ENCODE measurements at places on chromosomes 13 and 19.
A peak's percentile ranks its signal among the peaks of the same experiment; 100 is the strongest.

- H3K27me3 ChIP-seq, result no peaks in the 10 kb centered on the region
- no peaks in the 10 kb centered on the region for H3K36me3 ChIP-seq
- no peak overlapping the region for H3K4me3 ChIP-seq
- peak overlapping the region; percentile 9 for H3K27ac ChIP-seq
- H3K4me1 ChIP-seq, result peaks cover 12% of the 10 kb centered on the region
- peak; percentile 17 for DNase-seq
These were observed 497.7 kb downstream of the MYO16 start for GRCh38 chr13:109126891-109127641.

DNA sequence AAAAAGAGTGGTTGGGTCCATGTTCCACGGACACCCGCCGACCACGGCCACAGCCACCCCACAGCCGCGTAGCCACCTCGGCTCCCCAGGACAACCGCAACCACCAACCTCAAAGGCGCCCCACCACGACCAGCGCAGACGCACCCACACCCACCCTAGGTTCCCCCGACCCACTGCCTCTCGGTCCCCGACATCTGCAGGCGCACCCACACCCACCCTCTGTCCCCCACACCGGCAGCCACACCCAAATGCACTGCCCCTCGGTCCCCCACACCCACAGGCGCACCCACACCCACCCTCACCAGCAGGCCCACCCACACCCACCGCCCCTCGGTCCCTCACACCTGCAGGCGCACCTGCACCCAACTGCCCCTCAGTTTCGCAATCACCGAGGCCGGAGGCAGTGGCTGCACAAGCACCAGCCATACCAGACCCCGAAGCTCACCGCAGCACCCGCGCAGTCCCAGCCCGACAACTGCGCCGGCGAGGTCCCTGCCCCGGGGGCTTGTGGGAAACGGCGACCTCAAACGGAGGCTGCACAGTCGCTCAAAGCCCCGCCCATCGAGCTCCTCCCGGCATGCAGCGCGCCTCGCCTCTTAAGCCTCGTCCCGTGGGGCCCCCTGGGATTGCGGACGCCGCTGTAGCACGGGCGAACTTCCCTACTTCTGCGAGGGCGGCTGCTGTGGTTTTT lies 18.3 kb downstream of the ZNF77 start:
- H3K36me3 ChIP-seq, result peaks cover 11% of the 10 kb centered on the region
- no peak overlapping the region for H3K27ac ChIP-seq
- no peak overlapping the region for H3K4me3 ChIP-seq
- no peaks in the 10 kb centered on the region for H3K4me1 ChIP-seq
- DNase-seq, result no peak

DNA sequence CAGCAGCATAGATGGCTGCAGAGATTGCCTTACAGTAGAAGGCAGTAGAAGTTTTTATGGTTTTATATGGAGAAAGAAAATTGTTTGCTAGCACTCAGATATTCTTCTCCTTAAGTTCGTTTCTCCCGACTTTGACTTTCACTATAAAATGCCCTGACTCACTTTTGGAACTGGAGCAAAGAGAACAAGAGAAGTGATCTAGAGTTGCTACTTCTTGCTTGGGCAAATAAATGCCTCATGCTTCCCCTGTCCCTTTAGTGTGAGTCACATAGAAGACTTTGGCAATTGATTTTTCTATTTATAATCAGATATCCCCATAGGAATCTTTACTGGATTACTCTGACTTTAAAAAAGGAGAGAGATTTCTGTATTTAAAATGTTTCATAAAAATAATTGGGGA lies 46.9 kb downstream of the ITGBL1 start:
- H3K27ac ChIP-seq, result no peak overlapping the region
- no peak overlapping the region for H3K4me3 ChIP-seq
- H3K27me3 ChIP-seq, result no peaks in the 10 kb centered on the region
- no peaks in the 10 kb centered on the region for H3K36me3 ChIP-seq

DNA sequence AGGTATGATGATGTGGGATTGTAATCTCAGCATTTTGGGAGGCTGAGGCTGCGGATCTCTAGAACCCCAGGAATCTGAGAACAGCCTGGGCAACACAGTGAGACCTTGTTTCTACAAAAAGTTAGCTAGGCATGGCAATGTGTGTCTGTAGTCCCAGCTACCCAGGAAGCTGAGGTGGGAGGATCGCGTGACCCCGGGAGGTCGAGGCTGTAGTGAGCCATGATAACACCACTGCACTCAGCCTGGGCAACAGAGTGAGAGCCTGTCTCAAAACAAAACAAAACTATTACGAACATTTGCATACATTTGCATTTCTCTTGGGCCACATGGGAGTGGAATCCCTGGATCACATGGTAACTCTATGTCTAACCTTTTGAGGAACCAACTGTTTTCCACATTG lies 1.6 kb downstream of the C19orf44 start:
- no peak overlapping the region for H3K4me3 ChIP-seq
- no peak for DNase-seq
- no peak overlapping the region for H3K27ac ChIP-seq
- H3K36me3 ChIP-seq, result peaks cover 5% of the 10 kb centered on the region

DNA sequence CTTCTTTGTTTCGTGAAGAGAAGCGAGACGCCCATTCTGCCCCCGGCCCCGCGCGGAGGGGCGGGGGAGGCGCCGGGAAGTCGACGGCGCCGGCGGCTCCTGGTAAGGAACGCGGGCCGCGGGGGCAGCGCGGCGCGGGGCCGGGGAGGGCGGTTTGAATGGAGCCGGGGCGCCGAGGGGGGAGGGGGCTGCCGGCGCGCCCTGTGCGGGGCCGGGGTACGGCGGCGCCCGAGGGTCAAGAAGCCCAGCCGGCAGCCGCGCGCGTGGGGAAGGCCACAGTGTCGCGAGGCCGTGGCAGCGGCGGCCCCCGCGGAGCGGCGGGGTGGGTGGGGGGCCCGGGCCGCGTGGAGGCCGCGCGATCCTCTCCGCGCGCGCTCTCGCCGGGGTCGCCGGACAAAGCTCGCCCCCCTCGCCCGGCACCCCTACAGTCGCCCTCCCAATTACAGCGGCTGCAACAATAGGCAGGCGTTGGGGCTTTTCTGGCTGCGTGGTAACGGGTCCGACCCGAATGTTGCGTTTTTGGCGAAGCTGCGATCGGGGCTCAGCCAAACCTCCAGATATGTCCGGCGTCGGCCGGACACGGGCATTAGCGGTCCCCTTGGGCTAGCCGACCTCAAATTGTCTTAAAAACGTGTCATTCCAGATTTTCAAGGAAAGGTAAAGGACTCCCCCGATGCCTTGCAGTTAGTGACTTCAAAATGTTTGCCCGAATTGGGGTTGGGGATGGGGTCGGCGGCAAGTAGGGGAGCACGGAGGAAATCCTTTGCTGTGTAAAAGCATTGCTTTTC lies 437 bp downstream of the SMARCA4 start:
- peaks cover 29% of the 10 kb centered on the region for H3K36me3 ChIP-seq
- no peaks in the 10 kb centered on the region for H3K27me3 ChIP-seq
- H3K27ac ChIP-seq, result peak overlapping the region; percentile 94
- peak overlapping the region; percentile 96 for H3K4me3 ChIP-seq

GRCh38 chr19:56966225-56966696 lies 125.7 kb upstream of the PEG3 start:
- peak overlapping the region; percentile 63 for H3K27ac ChIP-seq
- H3K4me1 ChIP-seq, result peaks cover 39% of the 10 kb centered on the region

DNA sequence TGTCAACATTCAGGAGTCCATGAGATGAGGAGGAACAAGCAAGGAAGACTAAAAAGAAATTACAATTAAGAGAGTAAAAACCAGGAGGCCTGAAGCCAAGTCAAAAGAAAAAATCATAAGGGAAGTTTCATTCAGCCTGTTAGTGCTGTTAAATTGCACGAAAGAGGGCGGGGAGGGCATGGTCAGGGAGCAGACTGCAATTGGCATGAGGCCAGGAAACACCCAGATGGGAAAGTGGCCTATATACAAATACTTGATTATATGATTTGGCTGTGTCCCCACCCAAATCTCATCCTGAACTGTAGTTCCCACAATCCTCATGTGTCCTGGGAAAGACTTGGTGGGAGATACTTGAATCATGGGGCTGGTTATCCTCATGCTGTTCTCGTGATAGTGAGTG lies 43.9 kb downstream of the TNFSF13B start:
- H3K4me3 ChIP-seq, result no peak overlapping the region
- H3K27me3 ChIP-seq, result no peaks in the 10 kb centered on the region
- peaks cover 2% of the 10 kb centered on the region for H3K4me1 ChIP-seq
- no peaks in the 10 kb centered on the region for H3K36me3 ChIP-seq

DNA sequence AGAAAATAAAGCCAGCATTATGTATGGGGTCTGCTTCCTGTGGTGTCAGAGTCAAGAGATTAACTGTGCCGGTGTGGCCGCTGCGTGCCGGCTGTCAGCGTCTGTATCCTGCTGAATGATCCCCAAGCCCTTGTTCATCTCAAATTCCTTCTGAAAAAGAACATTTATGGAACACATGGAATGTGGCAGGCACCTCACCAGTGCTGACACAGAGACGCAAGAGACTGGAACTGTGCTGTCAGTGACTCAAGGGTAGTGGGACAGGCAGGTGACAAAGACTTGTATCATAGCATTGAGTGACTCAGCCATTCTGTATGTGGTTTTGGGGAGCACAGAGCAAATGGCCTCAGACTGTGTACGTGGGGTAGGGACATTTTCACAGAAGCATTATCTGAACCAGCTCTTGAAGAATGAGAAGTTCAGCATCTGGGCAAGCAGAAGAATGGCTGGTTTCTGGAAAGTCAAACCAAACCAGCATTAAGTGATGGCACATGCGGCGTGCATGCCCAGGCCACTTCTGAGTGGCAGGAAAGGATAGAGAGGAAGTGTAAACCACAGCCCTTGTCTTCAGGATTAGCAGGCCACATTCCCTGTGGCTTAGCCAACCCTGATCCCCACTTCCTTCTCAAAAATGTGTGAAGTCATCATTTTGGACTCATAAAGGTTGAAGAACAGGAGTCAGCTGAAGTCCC lies 54.0 kb upstream of the IRS2 start:
- H3K27ac ChIP-seq, result no peak overlapping the region
- H3K27me3 ChIP-seq, result peaks cover 81% of the 10 kb centered on the region
- peaks cover 2% of the 10 kb centered on the region for H3K4me1 ChIP-seq
- no peak overlapping the region for H3K4me3 ChIP-seq
- H3K36me3 ChIP-seq, result no peaks in the 10 kb centered on the region
- peak; percentile 32 for DNase-seq

GRCh38 chr13:42110410-42111155 lies 62.1 kb downstream of the DGKH start:
- peak; percentile 59 for DNase-seq
- H3K36me3 ChIP-seq, result no peaks in the 10 kb centered on the region
- H3K4me3 ChIP-seq, result no peak overlapping the region
- no peak overlapping the region for H3K27ac ChIP-seq

- no peaks in the 10 kb centered on the region for H3K27me3 ChIP-seq
- peaks cover 7% of the 10 kb centered on the region for H3K4me1 ChIP-seq
- no peaks in the 10 kb centered on the region for H3K36me3 ChIP-seq
- no peak overlapping the region for H3K4me3 ChIP-seq
- H3K27ac ChIP-seq, result no peak overlapping the region
- DNase-seq, result no peak
These were observed 98.7 kb downstream of the PCDH9 start for GRCh38 chr13:67131393-67131792.

GRCh38 chr19:36152019-36152351 lies 262 bp downstream of the COX7A1 start:
- DNase-seq, result no peak
- no peaks in the 10 kb centered on the region for H3K4me1 ChIP-seq
- no peaks in the 10 kb centered on the region for H3K27me3 ChIP-seq

DNA sequence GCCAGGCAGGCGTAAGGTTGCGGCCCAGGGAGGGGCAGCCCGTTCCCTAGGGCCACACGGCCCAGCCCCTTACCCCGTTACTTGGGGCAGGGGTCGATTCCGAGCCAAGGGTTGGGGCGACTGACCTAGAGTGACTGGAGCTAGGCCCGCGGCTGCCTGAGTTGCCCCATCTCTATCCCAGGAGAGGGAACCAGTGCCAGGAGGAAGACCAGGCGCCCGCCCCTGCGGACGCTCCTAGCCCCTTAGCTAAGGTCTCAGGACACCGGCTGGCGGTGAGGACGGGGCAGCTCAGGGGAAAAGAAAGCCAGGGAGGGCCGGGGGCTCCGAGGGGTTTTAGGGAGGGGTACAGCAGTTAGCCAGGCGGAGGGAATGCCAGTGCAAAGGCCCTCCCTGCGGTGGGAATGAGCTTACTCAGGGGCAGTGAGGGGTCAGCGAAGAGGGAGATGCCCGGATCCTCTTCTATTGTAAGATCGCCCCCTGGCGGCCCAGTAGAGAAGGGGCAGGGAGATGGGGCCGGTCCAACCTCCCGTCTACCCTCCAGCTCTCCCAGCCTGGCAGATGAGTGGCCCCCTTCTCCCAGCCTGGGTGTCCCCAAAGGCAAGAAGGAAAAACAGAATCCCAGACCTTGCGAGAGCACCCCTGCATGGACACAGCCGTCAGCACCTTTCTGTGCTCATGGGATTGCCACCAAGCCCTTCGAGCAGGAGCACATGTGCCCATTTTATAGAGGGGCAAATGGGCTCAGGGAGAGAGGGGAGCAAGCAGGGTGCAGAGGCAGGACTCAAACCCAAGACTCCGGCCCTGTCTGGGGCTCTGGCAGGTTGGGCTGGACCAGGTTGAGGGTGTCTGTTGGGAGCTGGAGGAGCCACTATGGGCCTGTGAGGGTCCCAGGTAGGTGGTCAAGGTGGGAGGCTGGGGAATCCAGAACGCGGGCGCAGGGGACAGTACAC lies 16.3 kb downstream of the CILP2 start:
- no peak overlapping the region for H3K27ac ChIP-seq
- no peaks in the 10 kb centered on the region for H3K4me1 ChIP-seq
- H3K36me3 ChIP-seq, result no peaks in the 10 kb centered on the region
- DNase-seq, result no peak
- H3K27me3 ChIP-seq, result no peaks in the 10 kb centered on the region
- no peak overlapping the region for H3K4me3 ChIP-seq

DNA sequence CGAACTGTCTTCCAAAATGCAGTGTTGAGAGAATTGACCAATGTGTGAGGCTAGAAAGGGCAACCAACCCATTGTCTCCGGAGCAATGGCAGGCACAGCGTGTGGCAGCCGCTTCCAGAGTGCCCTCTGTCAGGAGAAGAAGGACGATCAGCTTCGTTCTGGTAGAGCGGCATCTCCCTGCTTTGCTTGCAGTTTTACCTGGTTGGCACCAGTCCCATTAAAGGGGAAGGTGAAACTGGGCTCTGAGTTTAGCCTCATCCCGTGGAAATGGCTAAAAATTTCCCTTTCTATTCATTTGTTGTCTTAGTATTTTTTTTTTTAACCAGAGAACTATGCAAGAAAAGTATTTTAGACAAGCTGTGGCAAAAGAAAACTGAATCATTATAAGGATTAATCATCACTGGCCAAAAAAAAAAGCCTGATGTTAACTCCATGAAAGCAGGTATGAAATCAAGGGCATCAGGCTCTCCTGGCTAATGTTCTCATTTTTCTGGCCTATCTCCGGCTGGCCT lies 81.5 kb upstream of the SLC7A1 start:
- DNase-seq, result no peak
- no peaks in the 10 kb centered on the region for H3K36me3 ChIP-seq
- H3K4me3 ChIP-seq, result no peak overlapping the region
- H3K27ac ChIP-seq, result no peak overlapping the region
- no peaks in the 10 kb centered on the region for H3K27me3 ChIP-seq

- peaks cover 11% of the 10 kb centered on the region for H3K4me1 ChIP-seq
- H3K4me3 ChIP-seq, result no peak overlapping the region
- DNase-seq, result no peak
- peaks cover 14% of the 10 kb centered on the region for H3K36me3 ChIP-seq
- H3K27ac ChIP-seq, result no peak overlapping the region
These were observed 2.4 kb downstream of the SHANK1 start for GRCh38 chr19:50717026-50717723.

- no peaks in the 10 kb centered on the region for H3K27me3 ChIP-seq
- no peaks in the 10 kb centered on the region for H3K4me1 ChIP-seq
- H3K27ac ChIP-seq, result no peak overlapping the region
- DNase-seq, result no peak
- H3K36me3 ChIP-seq, result peaks cover 88% of the 10 kb centered on the region
- no peak overlapping the region for H3K4me3 ChIP-seq
These were observed 9.0 kb upstream of the GP6 start for GRCh38 chr19:55046975-55047622.
